ENCODE measurements at places on chromosomes 5 and 9.
A peak's percentile ranks its signal among the peaks of the same experiment; 100 is the strongest.

DNA sequence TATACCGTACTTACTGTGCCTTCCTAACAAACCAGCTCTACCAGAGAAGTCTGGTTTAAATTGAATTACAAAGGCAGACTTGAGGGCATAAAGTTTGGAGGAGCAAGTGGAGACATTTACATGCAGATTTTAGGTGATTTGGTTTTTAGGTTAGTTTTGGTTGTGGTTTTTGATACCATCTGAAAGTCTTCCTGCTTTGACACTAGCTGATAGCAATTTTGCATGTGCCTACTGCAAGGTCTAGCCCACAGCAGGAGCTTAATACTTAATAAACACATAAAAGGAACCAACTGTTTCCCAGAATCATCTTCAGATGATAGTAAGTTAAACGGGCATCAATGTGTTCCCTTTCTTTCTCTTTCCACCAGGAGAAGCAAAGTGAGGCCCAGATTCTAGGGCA is 3.4 kb upstream of the ESM1 start:
- DNase-seq = no peak

GRCh38 chr9:93181672-93182435 is 2.1 kb upstream of the WNK2 start:
- DNase-seq = no peak

GRCh38 chr9:73579823-73580222 is 428.2 kb downstream of the ANXA1 start:
- no peak for DNase-seq

DNA sequence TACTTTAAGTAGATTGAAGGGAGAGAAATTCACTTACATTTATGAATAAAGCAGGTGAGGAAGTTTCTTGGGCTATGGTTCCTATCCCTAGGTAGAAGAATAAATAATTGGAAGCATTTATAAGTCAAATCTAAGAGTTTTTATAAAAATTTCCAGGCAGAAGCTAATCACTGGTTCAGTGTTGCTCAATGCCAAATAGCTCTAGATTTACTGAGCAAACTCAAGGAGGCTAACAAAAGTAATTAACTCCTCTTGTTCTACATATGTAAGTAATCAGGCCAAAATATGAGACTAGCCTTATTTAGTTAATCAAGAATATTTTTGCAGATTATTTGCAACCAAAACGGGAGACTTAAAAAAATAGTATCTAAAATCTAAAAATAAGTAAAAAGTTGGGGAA is 472.3 kb downstream of the PLK2 start:
- DNase-seq = no peak

GRCh38 chr5:132750471-132751230 is 3.4 kb downstream of the CCNI2 start:
- DNase-seq = no peak

DNA sequence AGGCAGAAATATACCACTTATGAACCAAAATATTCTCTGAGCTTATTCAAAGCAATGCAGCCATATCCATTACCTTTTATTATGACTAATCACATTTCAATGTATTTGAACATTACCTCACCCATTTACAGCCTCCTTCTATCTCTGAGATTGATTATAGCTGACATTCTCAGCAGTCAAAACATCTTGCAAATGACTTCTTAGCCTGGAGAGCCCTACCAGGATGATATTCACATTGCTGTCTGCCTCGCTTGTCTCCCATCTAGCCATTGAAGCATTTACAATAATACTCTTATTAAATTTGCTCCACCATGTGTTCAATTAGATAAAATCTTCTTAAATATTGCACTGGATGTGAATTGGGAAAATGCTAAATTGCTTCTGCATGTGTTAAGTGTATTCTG is 1879.9 kb upstream of the ACO1 start:
- no peak for DNase-seq

- peak; percentile 40 for DNase-seq
Measured at GRCh38 chr5:132050136-132050535, 10.3 kb upstream of the IL3 start.

DNA sequence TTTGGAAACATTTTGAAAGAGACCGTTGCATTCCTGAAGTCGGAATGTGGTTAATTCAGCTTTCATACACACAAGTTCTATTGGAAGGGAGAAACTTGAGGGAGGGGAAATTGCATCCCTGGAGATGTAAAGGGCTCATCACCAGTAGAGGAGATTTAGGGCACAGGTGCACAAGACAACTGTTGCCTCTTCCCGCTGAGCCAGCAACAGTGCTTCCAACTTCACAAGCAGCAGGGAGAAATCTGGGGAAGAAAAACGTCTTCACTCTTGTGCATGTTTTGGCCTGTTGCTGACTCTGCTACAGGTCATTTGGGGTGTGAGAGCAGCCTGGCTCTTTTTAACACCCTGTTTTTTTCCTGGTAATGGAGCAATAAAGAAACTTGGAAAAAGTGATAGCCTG is 277.9 kb downstream of the GAS1 start:
- no peak for DNase-seq

GRCh38 chr5:55836191-55836590 is 15.0 kb upstream of the IL31RA start:
- no peak for DNase-seq

DNA sequence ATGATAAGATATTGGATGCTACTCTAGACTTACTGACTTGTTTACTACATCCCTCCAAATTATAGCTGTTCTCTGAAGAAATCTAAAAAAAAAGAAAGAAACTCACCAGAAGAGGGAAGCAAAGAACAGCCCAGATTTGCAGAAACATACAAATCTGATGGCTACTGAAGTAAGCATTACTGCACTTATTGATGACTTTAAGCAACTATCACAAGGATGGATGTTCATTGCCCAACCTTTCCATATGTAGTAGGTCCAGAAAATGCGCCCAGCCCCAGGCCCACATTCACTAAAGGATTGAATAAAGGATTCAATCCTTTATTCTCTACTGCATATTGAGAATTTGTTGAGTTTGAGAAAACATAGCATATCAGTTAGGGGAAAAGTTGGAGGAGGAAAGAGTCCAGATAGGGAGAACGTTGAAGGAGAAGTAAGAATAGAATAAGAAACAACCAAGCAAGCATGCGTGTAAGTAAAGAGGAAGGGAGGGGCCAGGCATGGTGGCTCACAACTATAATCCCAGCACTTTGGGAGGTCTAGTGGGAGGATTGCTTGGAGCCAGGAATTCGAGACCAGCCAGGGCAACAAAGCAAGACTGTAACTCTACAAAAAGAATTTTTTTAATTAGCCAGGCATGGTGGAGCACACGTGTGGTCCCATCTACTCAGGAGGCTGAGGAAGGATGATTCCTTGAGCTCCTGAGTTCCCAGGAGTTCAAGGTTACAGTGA is 33.8 kb upstream of the DTWD2 start:
- DNase-seq = no peak

- DNase-seq = no peak
Measured at GRCh38 chr5:137880313-137880712, 8.9 kb upstream of the PKD2L2 start.

- DNase-seq = no peak
Measured at GRCh38 chr5:157747173-157747740, 3.7 kb downstream of the LSM11 start.

DNA sequence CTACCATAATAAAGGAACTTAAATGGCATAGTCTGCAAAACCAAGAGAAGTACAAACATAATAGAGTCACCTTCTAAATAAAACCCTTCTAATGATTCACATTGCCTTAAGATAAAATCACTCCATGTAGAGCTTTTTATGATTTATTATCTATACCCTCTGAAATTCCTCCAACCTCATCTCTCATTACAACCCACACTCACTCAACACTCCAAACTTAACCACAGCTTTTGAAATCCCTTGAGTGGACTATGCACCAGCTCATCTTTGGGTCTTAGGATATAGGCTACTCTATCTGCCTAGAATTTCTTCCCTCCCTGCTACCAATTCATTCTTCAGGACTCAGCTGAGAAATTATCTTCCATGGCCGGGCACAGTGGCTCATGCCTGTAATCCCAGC is 122.5 kb downstream of the CETN3 start:
- DNase-seq = no peak

- no peak for DNase-seq
Measured at GRCh38 chr5:38827525-38827924, 18.3 kb upstream of the OSMR start.

DNA sequence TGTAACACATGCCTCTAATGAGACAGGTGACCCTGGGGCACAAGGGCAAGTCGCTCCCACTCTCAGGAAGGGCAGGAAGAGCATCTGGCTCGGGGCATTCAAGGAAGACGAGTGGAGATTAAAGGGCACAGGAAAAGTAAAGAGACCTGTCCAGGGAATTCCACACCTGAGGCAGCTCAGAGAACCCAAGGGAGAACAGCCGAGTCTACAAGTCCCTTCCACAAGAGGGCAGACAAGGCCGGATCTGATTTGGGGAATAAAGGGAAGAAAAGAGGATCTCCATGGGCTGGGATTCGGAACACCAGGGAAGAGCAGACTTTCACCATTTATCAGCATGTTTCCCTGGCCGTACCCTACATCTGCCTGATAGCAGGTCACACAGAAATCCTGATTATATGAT is 28.1 kb downstream of the GPX3 start:
- DNase-seq = no peak

GRCh38 chr9:123807251-123807650 is 122.7 kb downstream of the DENND1A start:
- DNase-seq = no peak

GRCh38 chr5:147061431-147061830 is 173.4 kb upstream of the STK32A start:
- DNase-seq = no peak

GRCh38 chr9:136719195-136719880 is 7.0 kb downstream of the DIPK1B start:
- DNase-seq = no peak

- no peak for DNase-seq
Measured at GRCh38 chr9:120327322-120327721, 252.6 kb downstream of the CDK5RAP2 start.

- no peak for DNase-seq
Measured at GRCh38 chr9:13002740-13003139, 227.9 kb downstream of the LURAP1L start.

DNA sequence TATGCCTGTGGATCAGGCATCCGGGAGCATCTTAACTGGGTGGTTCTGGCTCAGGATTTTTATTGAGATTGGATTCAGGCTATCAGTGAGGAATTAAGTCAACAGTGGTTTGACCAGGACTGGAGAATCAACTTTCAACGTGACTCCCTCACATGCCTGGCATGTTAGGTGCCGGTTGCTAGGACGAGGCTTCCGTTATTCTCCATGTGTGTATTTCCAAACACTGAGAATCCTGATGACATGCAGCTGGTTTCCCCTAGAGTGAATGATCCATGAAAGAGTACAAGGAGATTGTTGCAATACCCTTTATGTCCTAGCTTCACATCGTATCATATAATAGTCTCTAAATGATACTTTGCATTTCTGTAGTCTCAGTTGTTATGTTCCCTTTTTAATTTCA is 529.2 kb downstream of the ANXA1 start:
- no peak for DNase-seq

DNA sequence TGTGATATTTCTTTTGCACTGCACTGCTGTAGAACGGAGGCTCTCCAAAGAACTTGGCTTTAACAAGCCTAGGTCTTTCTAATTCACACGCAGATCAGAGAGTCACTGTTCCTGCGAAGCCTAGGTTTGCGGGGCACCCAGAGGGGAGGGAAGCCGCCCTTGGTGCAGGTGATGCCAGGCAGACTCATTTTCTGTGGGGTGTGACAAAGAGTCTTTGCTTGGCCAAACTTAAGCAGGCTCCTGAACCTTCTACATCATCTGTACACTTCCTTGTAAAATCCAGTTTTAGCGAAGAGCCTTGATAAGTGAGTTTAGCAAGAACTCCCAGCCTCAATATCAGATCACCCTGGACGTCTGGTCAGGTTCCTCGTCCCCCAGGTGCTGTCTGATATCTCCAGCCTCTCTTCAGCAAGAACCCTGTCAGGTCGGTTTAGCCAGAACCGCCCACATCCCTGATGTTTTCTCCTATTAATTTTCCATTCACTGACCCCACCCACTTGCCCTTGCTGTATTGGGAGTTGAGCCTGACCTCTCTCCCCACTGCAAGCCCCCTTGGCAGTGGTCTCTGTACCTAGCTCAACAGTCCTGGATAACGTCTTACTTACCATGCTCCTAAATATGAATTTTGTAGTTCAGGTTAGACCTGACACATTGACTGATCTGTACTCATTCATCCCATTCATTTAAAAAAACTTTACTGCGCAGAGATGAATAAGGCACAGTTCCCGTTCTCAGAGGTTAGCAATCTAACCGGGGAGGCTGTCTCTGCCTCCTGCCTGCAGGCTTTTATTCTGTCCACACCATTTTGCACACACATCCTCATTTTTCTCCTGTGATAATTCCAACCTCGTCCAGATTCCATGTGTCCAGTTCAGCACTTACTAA is 880 bp upstream of the UBAC1 start:
- DNase-seq = no peak

GRCh38 chr9:14351221-14351836 is 37.4 kb upstream of the NFIB start:
- DNase-seq = no peak

DNA sequence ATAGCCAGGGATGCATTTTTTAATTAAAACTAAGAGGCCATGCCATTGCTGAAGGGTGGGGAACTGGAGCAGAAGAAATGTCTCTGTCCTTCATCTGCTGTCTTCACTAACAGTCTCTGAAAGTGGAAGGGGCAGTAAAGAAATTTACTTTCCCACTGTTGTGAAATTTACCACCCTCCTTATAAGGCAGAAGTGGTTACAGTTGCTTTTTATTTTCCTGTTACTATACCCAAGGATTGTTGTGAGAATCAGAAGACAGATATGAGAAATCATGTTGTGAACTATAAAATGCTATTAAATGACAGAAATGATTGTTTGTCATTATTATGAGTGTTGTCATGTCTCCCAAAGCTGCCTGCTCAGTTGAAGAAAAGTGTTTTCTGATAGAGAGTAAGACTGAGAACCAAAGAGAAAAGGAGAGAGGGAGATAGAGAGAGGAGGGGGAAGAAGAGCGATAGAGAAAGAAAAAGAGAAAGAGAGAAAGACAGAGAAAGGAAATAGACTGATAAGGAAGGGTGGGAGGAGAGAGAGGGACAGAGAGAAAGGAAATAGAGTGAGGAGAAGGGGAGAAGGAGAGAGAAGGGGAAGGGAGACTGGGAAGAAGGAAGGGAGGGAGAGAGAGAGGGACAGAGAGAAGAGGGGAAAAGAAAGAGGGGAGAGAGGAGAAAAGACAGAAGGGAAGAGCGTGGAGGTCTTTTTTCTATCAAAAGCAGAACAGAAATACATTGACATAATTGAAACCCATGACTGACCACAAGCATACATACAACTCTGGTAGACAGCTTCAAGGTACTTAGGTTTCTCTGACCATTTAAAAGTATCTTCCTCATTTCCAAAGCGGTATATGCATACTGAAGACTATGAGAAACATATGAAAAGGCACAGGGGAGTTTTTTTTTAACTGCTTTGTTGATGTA is 22.5 kb downstream of the SEC61B start:
- DNase-seq = no peak

DNA sequence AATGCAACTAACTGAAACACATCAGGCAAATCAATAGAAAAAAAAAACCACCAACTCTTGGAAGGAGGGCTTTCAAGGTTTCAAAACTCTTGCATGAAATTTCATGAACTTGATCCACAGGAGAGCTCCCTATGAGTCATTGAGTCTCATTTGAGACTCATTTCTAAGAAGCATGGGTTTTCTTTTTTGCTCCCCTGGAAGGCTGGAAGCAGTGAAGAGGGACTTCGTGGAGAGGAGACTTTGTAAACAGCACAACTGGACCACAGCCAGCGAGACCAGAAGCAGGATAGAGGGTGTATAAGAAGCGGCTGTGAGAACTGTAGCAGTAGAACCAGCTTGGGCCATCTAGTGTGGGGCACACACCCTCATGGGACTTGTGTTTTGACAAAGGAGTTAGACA is 41.2 kb upstream of the RAPGEF1 start:
- no peak for DNase-seq

GRCh38 chr5:129803403-129803802 is 55.5 kb downstream of the MINAR2 start:
- no peak for DNase-seq

All from mucosa of gallbladder (tissue), 1 donor.